ENCODE measurements at places on chromosomes 3 and 15. TPM values are rescaled to one million over a fixed set of nuclear protein-coding genes. Genes with fewer than 3 reads are reported as not detected.

The INO80 gene
- 12.6 TPM for total RNA-seq

The SLCO3A1 gene
- total RNA-seq = 0.97 TPM

The MB21D2 gene
- 6.2 TPM for total RNA-seq

The POLQ gene
- 7.8 TPM for total RNA-seq

The CPA3 gene
- total RNA-seq = 1.5 TPM

The WDR49 gene
- total RNA-seq = 0.65 TPM

The SCAMP5 gene
- total RNA-seq = 5.9 TPM

The NUSAP1 gene
- total RNA-seq = 69.5 TPM

The GASK1A gene
- not detected for total RNA-seq

The TRPM1 gene
- 0.81 TPM for total RNA-seq

The TRIM42 gene
- total RNA-seq = not detected

The DCLK3 gene
- under 0.01 TPM for total RNA-seq

The EPHA3 gene
- total RNA-seq = 0.16 TPM

The MON1A gene
- 16.9 TPM for total RNA-seq

The TAGLN3 gene
- total RNA-seq = not detected

The ANKUB1 gene
- not detected for total RNA-seq

The CCK gene
- not detected for total RNA-seq

The UMPS gene
- 39.0 TPM for total RNA-seq

The RAD51 gene
- 9.9 TPM for total RNA-seq

Data from bladder microvascular endothelial cell (primary cell).